Colonic mucosa (tissue), 4 donors: ENCODE measurements at places on chromosomes 2 and 18.

DNA sequence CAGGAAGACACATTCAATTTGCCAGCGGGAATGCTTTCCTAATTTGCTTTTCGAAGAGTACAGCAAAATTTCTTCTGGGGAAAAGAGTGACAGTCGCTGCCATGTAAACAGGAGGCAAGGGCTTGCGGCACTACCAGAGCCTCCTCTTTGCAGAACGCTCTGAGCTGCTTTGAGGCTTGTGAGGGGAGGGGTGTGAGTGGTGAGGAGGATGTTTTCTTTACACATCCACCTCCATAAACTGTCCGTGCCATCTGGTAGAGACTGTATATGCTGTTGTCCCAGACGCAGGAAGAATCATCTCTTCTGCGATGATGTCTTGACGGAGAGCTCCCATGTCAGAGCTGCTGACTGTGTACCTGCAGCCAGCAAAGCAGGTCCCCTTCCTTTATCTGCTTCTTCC, 138.0 kb downstream of the SOCS6 start:
- H3K36me3 ChIP-seq = no peaks in the 10 kb centered on the region
- H3K4me1 ChIP-seq = peaks cover 11% of the 10 kb centered on the region
- no peak overlapping the region for H3K4me3 ChIP-seq
- H3K27me3 ChIP-seq = no peaks in the 10 kb centered on the region
- DNase-seq = no peak
- H3K27ac ChIP-seq = no peak overlapping the region

- no peaks in the 10 kb centered on the region for H3K36me3 ChIP-seq
- no peak overlapping the region for H3K4me3 ChIP-seq
- no peaks in the 10 kb centered on the region for H3K4me1 ChIP-seq
- H3K27ac ChIP-seq = no peak overlapping the region
- H3K27me3 ChIP-seq = no peaks in the 10 kb centered on the region
Observed at GRCh38 chr2:133171393-133172004, 396.8 kb downstream of the NCKAP5 start.

DNA sequence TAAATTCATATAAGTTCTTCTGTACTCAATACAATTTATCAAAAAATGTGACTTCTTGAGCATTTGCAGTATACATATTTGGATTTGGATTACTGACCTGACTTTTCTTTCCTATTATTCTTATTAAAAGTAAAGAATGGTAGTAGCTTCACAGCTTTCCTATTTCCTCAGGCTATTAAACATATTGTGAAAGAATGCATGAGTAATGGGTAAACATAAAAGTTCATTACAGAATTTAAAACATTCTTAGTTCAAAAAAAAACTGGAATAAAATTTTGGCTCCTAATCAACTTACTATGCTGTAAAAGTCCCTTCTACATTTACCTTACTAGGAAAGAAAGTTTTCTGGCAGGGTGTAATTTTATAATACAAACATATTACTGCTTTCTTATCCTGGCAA, 27.3 kb upstream of the C2orf66 start:
- H3K4me1 ChIP-seq = no peaks in the 10 kb centered on the region
- no peak overlapping the region for H3K4me3 ChIP-seq
- no peaks in the 10 kb centered on the region for H3K36me3 ChIP-seq

- H3K4me3 ChIP-seq = no peak overlapping the region
- H3K27ac ChIP-seq = no peak overlapping the region
- no peaks in the 10 kb centered on the region for H3K27me3 ChIP-seq
- H3K4me1 ChIP-seq = no peaks in the 10 kb centered on the region
Observed at GRCh38 chr2:7048762-7049294, 131.6 kb downstream of the RNF144A start.

GRCh38 chr2:138708682-138709241, 71.4 kb downstream of the NXPH2 start:
- H3K4me3 ChIP-seq = no peak overlapping the region
- no peak for DNase-seq
- H3K4me1 ChIP-seq = no peaks in the 10 kb centered on the region
- no peak overlapping the region for H3K27ac ChIP-seq

DNA sequence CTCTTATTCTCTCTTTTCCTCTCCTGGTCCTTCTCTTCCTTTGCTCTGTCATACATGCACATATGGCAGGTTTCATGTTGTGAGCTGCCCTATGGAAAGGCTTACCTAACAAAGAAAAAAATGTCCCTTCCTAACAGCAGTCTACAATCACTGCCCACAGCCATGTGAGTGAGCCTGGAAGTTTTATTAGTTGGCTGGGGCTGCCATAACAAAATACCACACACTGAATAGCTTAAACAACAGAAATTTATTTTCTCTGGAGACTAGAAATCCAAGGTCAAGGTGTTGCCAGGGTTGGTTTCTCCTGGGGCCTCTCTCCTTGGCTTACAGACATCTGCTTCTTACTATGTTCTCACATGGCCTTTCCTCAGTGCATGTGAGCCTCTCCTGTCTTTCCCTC, 142.1 kb downstream of the TRIB2 start:
- H3K4me1 ChIP-seq = no peaks in the 10 kb centered on the region
- no peak overlapping the region for H3K4me3 ChIP-seq
- no peak overlapping the region for H3K27ac ChIP-seq
- no peaks in the 10 kb centered on the region for H3K36me3 ChIP-seq
- no peaks in the 10 kb centered on the region for H3K27me3 ChIP-seq

DNA sequence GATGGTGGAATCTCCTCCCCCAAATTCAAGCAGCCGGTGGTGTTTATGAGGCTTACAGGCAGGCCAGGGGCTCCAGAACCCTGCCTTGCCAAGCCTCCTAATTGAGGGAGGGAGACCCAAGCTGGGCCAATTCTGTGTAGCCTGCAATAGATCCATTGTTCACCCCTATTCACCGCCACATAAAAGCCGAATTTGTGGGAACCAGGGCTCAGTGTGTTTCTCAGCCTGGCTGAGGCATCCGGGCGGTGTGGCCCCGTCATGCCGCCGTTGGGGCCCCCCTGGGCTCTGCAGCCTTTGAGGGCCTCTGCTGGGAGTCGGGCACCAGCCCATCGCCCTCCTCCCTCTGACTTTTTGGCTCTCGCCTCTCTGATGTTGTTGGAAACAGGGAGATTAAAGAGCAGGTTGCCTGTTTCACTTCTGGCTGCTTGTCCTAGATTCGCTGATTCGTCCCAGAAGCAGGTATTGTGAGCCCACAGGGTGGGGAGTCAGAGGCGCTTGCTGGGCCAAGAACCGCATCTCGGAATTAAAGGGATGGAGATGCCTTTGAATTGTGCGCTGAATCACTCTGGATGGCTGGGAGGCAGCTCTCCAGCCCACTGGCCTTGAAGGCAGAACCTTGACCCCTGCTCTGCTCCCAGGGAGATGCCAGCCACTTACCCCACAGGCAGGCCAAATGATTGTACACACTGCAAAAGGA, 14.7 kb upstream of the OTOS start:
- no peak overlapping the region for H3K4me3 ChIP-seq
- DNase-seq = no peak
- H3K27me3 ChIP-seq = no peaks in the 10 kb centered on the region
- H3K4me1 ChIP-seq = no peaks in the 10 kb centered on the region

DNA sequence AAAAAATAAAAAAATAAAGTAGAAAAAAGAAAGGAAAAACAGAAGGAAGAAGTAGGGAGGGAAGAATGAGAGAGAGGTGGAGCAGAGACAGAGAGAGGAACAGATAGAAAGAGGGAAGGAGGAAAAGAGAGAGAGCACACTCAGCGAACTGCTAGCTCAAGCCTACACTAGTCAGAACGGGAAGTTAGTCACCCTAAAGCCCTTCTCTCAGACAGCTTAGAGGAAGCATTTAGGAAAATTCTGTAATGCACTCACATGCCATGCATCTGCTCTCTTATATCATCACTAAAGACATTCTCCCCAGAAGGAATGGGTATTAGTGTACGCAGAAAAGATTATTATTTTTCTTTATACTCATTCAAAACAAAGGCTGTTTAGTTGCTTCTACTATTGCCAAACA, 68.1 kb upstream of the SULT1C3 start:
- no peaks in the 10 kb centered on the region for H3K36me3 ChIP-seq
- H3K27me3 ChIP-seq = no peaks in the 10 kb centered on the region
- no peak for DNase-seq

- no peak overlapping the region for H3K4me3 ChIP-seq
- no peaks in the 10 kb centered on the region for H3K4me1 ChIP-seq
- no peak overlapping the region for H3K27ac ChIP-seq
- H3K36me3 ChIP-seq = no peaks in the 10 kb centered on the region
- no peaks in the 10 kb centered on the region for H3K27me3 ChIP-seq
Observed at GRCh38 chr2:112754564-112754963, 9.8 kb downstream of the CKAP2L start.

DNA sequence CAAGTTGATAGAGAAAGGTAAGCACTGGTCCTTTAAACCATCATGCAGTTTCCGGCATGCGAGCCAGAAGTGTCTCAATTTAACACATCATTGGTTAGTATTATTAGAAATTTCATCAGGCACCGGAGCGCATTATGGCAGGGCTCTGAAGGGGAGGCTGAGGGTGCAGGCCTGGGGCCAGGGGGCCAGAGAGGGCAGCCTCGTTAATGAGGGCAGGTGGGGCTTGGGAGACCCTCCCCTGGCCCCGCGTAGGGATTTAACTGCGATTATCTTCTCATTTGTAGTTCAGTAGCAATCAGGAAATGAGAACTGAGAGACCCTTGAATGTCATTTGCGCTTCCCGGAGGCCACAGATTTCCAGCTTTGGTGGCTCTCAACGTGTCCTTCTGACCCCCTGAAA, 246.4 kb downstream of the KLHL29 start:
- no peak for DNase-seq
- H3K4me3 ChIP-seq = no peak overlapping the region
- no peaks in the 10 kb centered on the region for H3K4me1 ChIP-seq
- no peaks in the 10 kb centered on the region for H3K36me3 ChIP-seq

DNA sequence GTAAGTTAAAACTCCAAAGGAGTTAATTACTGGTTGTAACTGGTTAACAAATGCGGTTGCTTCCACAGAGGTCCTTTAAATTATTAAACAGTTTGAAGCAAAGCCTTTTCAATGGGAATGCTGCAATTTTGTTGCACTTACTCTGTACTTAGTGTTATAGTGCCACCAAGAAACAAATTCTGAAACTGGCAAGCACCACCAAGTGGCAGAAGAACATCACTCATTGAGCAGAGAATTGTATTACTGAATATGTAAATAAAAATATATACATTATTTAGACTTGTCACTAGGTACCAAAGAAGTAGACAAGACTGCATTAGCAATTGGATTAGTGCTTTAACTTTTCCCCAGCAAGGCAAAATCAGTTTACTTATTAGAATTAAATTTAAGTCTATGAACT, 2.6 kb upstream of the TMEFF2 start:
- H3K27ac ChIP-seq = no peak overlapping the region
- DNase-seq = no peak
- no peaks in the 10 kb centered on the region for H3K36me3 ChIP-seq
- peaks cover 12% of the 10 kb centered on the region for H3K4me1 ChIP-seq
- no peak overlapping the region for H3K4me3 ChIP-seq

- H3K4me1 ChIP-seq = no peaks in the 10 kb centered on the region
- H3K27me3 ChIP-seq = no peaks in the 10 kb centered on the region
- no peaks in the 10 kb centered on the region for H3K36me3 ChIP-seq
- no peak for DNase-seq
Observed at GRCh38 chr2:217911283-217912097, 91.3 kb downstream of the TNS1 start.

DNA sequence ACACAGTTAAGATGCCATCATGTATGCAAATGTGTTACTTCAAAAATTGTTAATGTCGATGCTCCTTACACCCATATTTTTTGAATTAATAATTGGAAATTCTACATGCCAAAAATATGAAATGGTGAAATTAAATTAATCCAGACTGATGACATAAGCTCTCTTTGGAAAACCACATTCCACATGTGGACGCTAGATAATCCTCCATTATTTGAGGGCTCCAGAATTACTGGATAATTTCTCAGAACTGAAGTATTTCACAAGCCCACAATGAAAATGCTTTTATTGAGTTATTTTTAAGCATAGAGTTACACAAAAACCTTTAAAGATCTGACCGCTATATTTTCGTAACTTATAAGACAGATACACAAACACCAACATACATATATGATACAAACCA, 47.8 kb downstream of the FARSB start:
- H3K4me3 ChIP-seq = no peak overlapping the region
- DNase-seq = no peak
- no peaks in the 10 kb centered on the region for H3K27me3 ChIP-seq
- H3K4me1 ChIP-seq = no peaks in the 10 kb centered on the region

DNA sequence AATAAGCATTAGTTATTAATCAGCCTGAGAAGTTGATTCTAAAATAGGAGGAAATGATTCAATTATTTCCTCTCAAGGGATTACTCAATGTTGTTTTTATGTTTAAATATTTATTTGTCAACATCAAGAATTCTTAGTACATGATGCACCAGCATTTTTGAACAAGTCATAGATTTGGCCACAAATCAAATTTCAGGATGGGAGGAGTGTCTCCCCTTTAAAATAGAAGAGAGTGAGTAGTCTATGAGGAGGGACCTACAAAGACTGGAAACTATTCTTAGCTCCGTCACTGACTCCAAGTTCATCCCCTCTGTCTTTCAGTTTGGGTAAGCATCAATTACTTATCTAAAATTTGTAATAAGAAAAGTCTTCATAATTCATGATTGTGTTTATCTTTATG, 18.6 kb upstream of the IL18R1 start:
- no peaks in the 10 kb centered on the region for H3K27me3 ChIP-seq
- no peaks in the 10 kb centered on the region for H3K36me3 ChIP-seq
- no peak for DNase-seq
- no peak overlapping the region for H3K4me3 ChIP-seq
- no peaks in the 10 kb centered on the region for H3K4me1 ChIP-seq

- no peak overlapping the region for H3K27ac ChIP-seq
- H3K36me3 ChIP-seq = no peaks in the 10 kb centered on the region
- no peaks in the 10 kb centered on the region for H3K27me3 ChIP-seq
Observed at GRCh38 chr2:86238354-86238753, 39.1 kb downstream of the MRPL35 start.

DNA sequence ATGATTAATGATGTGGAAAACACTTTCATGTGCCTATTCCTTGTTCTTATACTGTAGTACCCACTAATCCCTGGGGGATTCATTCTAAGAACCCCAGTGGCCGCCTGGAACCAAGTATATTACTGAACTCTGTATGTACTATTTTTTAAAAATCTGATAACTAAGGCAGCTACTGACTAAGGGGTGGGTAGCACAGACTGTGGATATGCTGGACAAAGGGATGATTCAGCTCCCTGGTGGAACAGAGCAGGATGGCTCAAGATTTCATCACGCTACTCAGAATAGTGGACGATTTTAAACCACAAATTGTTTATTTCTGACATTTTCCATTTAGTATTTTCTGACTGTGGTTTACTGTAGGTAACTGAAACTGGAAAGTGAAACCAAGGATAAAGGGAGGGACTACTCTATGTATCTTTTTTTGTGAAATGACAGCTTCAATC, 41.8 kb upstream of the CDC42EP3 start:
- H3K27me3 ChIP-seq = no peaks in the 10 kb centered on the region
- no peaks in the 10 kb centered on the region for H3K4me1 ChIP-seq
- H3K36me3 ChIP-seq = no peaks in the 10 kb centered on the region
- H3K4me3 ChIP-seq = no peak overlapping the region
- no peak overlapping the region for H3K27ac ChIP-seq

DNA sequence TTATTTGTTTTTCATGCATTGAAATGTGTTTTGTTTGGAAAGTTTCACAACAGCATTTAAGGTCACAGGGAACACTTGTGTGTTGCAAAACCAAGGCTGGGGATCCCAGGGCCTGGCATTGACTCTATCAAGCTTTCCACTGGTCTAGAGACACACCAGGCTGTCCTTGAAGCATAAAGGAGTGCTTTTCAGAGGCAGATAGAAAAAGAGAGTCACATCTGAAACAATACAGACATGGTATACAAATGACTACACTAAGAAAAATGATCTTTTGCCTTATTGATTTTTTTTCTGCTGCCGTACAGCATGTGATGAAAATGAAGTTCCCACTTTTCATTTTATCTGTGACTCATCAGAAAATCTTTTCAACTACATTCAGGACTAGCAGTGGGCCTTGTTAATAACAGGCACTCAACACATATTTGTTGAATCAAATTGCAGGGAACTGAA, 61.9 kb upstream of the ZCCHC2 start:
- no peak overlapping the region for H3K27ac ChIP-seq
- H3K27me3 ChIP-seq = no peaks in the 10 kb centered on the region
- no peak for DNase-seq
- no peak overlapping the region for H3K4me3 ChIP-seq
